Glomerular endothelial cell (primary cell): ENCODE measurements at places on chromosomes 5 and 9. TPM values are rescaled to one million over a fixed set of nuclear protein-coding genes. Genes with fewer than 3 reads are reported as not detected.

Gene SLC22A5
- total RNA-seq = 2.6 and 4.4 TPM in 2 replicates

Gene EPB41L4A
- total RNA-seq = 26.5 and 33.8 TPM in 2 replicates

Gene BAAT
- total RNA-seq = not detected in 2 replicates

Gene AMBP
- total RNA-seq = not detected in 2 replicates

Gene SLC25A2
- 0.76 TPM in 1 of 2 replicates, not detected in the other for total RNA-seq

Gene GNA14
- total RNA-seq = 43.6 and 67.3 TPM in 2 replicates

Gene KIF27
- total RNA-seq = 2.4 and 4.1 TPM in 2 replicates

Gene ENTREP1
- total RNA-seq = 5.7 and 11.8 TPM in 2 replicates

Gene DEPDC1B
- 1.0 and 3.4 TPM in 2 replicates for total RNA-seq

Gene DMRT3
- total RNA-seq = 0.47 and 1.2 TPM in 2 replicates

Gene ANKRD18B
- total RNA-seq = 0.82 and 0.93 TPM in 2 replicates

Gene PLPPR1
- total RNA-seq = 0.29 and 1.1 TPM in 2 replicates

Gene RFK
- total RNA-seq = 21.8 and 26.0 TPM in 2 replicates

Gene FCN1
- not detected in 2 replicates for total RNA-seq

Gene SLC26A2
- total RNA-seq = 17.6 and 20.8 TPM in 2 replicates

Gene ZNF367
- 0.68 and 1.8 TPM in 2 replicates for total RNA-seq

Gene CCDC152
- 0.05 and 0.23 TPM in 2 replicates for total RNA-seq

Gene PDE6A
- not detected in 2 replicates for total RNA-seq

Gene TEX48
- not detected in 2 replicates for total RNA-seq

Gene RAI14
- total RNA-seq = 231 and 250 TPM in 2 replicates

Gene ZFP2
- total RNA-seq = 0.39 and 0.82 TPM in 2 replicates

Gene C5orf24
- total RNA-seq = 65.5 and 71.4 TPM in 2 replicates

Gene PCDHB7
- 1.6 and 2.4 TPM in 2 replicates for total RNA-seq

Gene JMY
- 7.5 and 11.2 TPM in 2 replicates for total RNA-seq

Gene RASGEF1C
- not detected in 2 replicates for total RNA-seq

Gene TMEM267
- total RNA-seq = 11.4 and 13.8 TPM in 2 replicates

Gene TUT7
- total RNA-seq = 23.8 and 31.1 TPM in 2 replicates

Gene DMRT2
- total RNA-seq = not detected in 2 replicates

Gene F12
- 0.53 and 4.3 TPM in 2 replicates for total RNA-seq

Gene CDH9
- not detected in 2 replicates for total RNA-seq

Gene BTNL9
- total RNA-seq = 0.15 and 2.8 TPM in 2 replicates

Gene SPINK4
- not detected in 2 replicates for total RNA-seq

Gene N4BP3
- 42.8 and 103 TPM in 2 replicates for total RNA-seq

Gene SPATA31E1
- not detected in 2 replicates for total RNA-seq

Gene SPACA9
- 3.2 TPM in 2 replicates for total RNA-seq

Gene RNF183
- total RNA-seq = not detected in 2 replicates

Gene CMYA5
- total RNA-seq = under 0.01 and 0.06 TPM in 2 replicates

Gene OR1J2
- not detected in 2 replicates for total RNA-seq

Gene GRIA1
- not detected in 2 replicates for total RNA-seq

Gene FUT7
- not detected in 2 replicates for total RNA-seq

Gene FBN2
- 21.4 and 41.2 TPM in 2 replicates for total RNA-seq

Gene COL23A1
- total RNA-seq = 0.05 TPM in 1 of 2 replicates, not detected in the other

Gene NACC2
- total RNA-seq = 34.2 and 41.5 TPM in 2 replicates

Gene SPINK1
- total RNA-seq = not detected in 2 replicates

Gene AGXT2
- total RNA-seq = not detected in 2 replicates

Gene OR1Q1
- total RNA-seq = not detected in 2 replicates

Gene HSPA9
- total RNA-seq = 197 and 203 TPM in 2 replicates

Gene TRPM6
- 0.12 and 0.19 TPM in 2 replicates for total RNA-seq

Gene PPP3R2
- total RNA-seq = not detected in 2 replicates

Gene TMC1
- 0.23 and 0.82 TPM in 2 replicates for total RNA-seq

Gene EIF4E1B
- 0.06 TPM in 1 of 2 replicates, not detected in the other for total RNA-seq

Gene RLN1
- not detected in 2 replicates for total RNA-seq

Gene C9orf153
- not detected in 2 replicates for total RNA-seq

Gene DDX4
- not detected in 2 replicates for total RNA-seq

Gene C1QTNF3
- total RNA-seq = 3.5 and 10.5 TPM in 2 replicates

Gene SKP1
- total RNA-seq = 219 and 285 TPM in 2 replicates
